ENCODE measurements at places on chromosomes 16 and 17. TPM values are rescaled to one million over a fixed set of nuclear protein-coding genes. Genes with fewer than 3 reads are reported as not detected.

DNA sequence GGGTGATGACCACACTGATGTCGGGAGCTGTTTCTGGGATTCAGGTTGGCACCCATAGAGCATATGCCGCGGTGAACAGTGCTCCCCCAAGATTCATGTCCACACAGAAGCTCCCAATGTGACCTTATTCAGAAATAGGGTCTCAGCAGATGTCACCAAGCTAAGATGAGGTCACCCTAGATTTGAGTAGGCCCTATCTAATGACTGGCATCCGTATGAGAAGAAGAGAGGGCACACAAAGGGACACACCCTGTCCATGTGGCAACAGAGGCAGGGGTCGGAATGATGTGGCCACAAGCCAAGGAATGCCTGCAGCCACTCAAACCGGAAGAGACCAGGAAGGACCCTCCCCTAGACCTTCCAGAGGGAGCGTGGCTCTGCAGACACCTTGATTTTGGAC, 35.5 kb downstream of the TBC1D16 start:
- no peak for DNase-seq

Gene TP53TG3C
- polyA plus RNA-seq = not detected

DNA sequence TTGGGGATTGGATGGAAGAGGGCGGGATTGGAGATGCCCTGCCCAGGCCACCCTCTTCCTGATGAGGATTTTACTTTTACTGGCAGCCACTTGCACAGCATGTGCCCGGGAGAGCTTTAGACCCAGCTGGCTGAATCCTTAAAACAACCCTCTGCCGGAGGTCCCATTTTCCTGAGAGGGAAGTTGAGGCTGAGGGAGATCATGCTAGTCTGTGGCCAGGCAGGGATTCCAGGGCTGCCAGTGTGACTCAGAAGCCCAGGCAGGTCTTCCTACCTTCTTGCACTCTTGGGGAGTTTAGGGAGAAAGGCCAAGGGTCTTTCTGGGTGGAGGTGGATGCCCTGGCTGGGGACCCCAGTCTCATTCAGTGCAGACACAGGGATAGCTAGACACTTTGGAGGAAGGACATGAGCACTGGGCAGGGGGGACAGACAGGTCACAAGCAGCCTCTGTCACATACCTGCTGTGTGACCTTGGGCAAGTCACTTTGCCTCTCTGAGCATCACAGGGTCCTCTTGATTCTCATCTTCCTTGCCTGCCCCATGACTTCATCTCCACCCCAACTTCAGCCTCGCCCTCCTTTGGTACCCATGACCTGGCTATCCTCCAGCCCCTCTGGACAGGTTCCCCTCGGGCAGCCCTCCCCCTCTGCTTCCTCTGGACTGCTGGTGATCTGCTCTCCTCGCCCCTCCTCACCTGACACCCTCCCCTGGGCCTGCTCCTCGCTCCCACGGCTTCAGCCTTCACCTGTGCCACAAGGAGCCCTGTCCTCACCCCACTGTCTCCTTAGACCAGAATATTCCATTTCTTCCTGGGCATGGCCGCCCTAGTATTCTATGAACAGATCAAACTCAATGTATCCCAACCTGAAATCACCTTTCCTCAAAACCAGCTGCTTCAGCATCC, 11.3 kb upstream of the DCAF7 start:
- no peak for DNase-seq

GRCh38 chr17:3104322-3104721, at the start of gene OR1D2:
OR1D2 (minus strand) TSS chr17:3104422; CDS start chr17:3092996, 11,426 bp downstream.
- no peak for DNase-seq

GRCh38 chr16:27458258-27458657, 56.3 kb downstream of the IL21R start:
- DNase-seq = no peak

- DNase-seq = no peak
Measured at GRCh38 chr17:60909405-60909804, 231.8 kb downstream of the BCAS3 start.

GRCh38 chr17:78767806-78768205, 14.3 kb downstream of the CYTH1 start:
- no peak for DNase-seq

- DNase-seq = no peak
Measured at GRCh38 chr16:67169011-67169451, 1.3 kb upstream of the NOL3 start.

DNA sequence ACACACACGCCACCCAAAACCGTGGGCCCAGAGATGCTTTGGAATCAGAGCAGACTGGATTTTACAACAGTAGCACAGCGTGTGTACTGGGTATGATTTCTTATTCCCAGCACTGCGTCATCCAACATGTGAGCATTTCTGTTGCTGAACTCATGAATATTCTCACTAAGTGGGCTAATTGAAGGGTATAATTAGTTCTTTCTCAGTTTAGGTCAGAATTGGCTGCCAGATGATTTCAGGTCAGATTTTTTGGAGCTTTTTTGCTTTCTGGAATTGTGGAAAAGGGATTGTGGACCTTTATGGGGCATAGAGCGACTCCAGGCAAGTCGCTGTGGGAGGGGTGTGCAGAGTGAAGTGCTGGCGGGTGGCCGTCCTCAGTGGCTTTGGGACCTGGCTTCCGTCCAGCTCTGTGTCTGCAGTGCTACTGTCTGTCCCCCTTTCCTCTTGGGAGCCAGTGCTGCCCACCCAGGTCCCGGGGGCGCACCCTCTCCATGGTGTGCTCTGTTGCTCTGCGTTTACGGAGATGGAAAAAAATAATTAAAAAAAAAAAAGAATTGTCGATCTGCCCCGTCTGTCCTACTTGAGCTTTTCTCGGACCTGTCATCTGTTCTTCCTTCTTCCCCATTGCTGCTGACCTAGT, 25.0 kb downstream of the FOXK2 start:
- no peak for DNase-seq

DNA sequence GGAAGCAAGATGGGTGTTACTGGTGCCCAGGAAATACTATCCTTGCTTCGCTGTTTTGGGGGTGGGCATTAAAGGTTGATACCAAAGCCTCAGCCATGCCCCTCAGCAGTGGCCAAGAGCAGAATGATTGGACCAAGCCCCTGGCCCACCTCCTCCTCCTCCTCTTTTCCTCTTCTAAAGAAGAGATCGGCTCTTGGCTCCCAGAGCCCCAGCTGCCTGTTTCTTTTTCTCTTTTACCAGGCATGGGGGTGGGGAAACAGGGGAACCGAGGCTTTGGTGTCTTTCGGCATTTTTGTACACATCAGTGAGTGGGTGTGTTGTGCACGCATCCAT, 5.8 kb downstream of the THRA start:
- DNase-seq = no peak

DNA sequence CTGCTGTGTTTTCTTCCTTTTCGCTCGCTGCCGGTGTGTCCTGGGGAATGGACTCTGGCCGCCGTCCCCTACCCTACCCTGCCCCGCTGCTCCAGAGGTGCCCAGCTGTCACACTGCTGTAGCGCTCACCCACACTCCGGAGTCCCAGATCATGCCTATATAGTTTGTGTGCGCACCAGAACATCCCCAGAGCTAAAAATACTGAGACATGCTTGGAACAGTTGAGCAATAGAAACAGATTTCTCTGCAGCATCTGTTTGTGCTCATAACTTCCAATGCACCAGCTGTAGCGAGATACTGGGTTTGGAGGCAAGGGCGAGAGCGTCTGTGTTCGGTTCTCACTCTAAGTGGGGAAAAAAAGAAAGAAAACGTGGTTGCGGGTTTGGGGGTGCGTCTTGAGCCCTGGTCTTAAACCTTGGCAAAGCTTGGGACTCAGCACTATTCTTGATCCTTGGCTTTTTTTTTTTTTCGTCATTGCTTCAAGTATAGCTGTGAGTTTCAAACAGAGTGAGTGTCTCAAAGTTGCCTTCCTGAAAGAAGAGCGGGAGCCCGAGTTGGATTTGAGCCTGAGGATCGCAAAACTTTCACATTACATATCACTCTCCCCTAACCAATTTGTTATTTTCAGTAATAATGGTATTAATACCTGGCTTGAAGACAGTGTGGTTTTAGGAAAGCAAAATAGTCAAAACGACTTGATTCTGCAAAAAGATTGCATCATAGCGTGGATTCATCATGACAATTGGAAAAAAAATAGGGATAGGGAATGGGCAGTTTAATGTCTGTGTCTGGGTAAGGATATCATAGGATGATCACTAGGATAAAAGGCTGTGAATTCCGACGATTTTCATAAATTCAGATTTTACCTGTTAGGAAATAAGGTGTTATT, 621 bp downstream of the KCNJ2 start:
- DNase-seq = no peak

DNA sequence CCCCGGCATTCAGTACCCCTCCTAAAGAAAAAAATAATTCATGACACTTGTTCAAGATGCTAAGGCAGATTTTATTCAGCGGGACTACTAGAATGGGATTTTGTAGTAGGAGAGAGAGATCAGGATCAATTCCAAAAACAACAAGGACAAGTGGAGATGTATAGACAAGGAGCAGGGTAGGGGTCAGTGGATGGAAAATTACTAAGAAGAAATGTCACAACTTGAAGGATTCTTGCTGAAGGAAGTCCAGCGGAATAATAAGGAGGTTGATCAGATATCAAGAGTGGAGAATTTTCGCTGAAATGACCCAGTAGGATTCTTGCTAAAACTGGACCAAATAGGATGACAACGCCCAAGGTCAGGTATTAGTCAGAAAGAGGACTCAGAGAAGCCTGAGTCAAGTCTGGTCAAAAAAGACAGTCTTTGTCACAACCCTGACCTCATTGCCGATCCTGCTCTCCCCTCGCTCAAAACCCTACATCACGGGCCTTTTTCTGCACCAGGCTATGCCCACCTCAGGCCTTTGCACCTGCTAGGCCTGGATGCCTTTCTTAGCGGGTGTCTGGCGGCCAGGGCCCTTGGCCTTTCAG, 36.9 kb downstream of the MMD start:
- no peak for DNase-seq

DNA sequence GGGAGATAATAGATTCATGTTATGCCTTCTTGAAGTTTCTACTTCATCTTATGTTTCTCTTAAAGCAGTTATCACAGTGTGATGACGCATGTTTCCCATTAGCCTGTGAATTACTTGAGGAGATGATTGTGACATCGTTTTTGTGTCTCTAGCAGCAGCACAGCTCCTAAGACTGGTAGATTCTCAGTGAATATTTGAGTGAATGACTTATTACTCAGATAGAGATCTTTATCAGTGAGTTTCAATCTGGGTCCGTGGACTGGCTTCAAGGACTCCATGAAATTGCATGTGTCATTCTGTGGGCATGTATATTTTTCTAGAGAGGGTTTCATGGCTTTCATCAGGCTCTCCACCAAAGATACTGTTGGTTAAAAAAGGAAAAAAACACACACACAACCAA, 29.9 kb downstream of the YPEL2 start:
- DNase-seq = no peak

Gene RPL23
- polyA plus RNA-seq = 3,022 TPM

DNA sequence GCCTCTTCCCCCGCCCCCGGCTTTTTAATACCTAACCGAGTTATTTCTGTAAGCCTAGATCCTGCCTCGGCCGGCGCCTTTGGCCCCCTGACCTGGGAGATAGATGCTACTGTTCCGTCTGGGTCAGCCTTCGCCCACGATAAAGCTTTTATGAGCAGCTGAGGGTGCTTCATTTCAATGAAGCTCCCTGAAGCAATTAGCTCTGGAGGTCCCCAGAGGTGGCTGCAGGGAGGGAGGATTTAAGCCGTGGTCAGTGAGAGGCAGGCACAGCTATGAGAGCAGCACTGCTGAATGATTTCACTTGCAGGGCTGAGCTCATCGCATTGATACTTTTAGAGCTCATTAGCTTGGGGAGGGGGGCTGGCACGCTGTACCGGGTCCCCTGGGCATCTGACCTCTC, 89.4 kb downstream of the RPA1 start:
- no peak for DNase-seq

Gene KRT222
- 0.13 TPM for polyA plus RNA-seq

GRCh38 chr17:81710514-81711308, 1.4 kb upstream of the SLC25A10 start:
- no peak for DNase-seq

GRCh38 chr17:7935859-7936258, 3.9 kb downstream of the CNTROB start:
- no peak for DNase-seq

DNA sequence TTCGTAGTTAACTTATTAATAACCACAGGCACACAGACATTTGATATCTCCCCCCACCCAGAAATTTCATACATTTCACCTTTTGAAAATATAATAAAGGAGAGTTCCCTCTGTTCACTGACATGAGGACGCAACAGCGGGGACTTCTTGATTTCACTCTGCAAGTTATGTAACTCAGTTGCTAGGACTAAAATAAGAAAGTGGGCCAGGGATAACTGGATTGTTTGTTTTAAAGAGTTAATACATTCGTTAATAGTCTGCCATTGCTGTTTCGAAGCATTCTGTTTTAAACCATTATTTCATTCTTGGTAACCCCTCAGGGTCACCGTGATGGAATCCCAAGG, 1.2 kb downstream of the RHOT1 start:
- no peak for DNase-seq

Gene PLA2G10
- polyA plus RNA-seq = 0.47 TPM

DNA sequence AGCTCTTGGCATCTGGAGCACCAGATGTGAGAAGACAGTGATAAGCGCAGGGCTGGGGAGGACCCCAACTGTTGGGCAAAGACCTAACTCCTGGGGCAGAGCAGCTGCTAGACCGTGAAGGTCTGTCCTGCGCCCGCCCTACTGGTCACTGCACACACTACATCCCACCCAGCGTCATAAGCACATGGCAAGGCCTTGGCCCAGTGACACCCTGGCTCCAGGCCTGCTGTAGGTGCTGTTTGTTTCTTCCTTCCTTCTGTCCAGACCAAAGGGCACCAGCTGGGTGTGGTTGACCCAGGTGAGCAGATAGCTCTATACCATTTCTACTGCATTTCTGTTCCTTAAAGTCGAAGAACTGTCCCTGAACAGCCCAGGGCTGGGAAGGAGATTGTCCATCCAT, 6.4 kb downstream of the TRPV3 start:
- DNase-seq = no peak
